Activated naive CD8-positive, alpha-beta T cell treated with anti-CD3 and anti-CD28 coated beads for 36 hours (primary cell): ENCODE measurements at places on chromosomes 4 and X. TPM values are rescaled to one million over a fixed set of nuclear protein-coding genes. Genes with fewer than 3 reads are reported as not detected.

The SORCS2 gene
- not detected for total RNA-seq

The CT83 gene
- not detected for total RNA-seq

The RBMXL3 gene
- not detected for total RNA-seq

- DNase-seq, result no peak
Measured at GRCh38 chr4:67918428-67918827, 34.6 kb upstream of the TMPRSS11D start.

DNA sequence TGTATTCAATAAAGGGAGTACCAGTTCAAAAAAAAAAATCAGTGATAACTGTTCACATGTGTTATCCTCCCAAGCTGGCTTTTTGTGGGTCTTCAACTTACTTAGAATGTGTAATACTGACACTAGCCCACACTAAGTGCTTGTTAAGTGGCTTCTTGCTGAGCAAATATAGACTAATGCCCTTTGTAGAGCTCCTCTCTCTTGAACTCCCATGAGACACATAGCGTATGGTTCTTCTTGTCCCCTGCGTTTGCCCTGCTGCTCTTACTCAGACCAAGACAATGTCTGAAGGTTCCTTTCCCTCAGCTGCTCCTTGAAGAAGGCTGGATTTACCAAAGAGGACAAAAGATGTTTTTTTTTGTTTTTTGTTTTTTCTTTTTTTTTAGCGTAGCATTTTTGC lies 110.9 kb downstream of the FRAS1 start:
- DNase-seq, result no peak

DNA sequence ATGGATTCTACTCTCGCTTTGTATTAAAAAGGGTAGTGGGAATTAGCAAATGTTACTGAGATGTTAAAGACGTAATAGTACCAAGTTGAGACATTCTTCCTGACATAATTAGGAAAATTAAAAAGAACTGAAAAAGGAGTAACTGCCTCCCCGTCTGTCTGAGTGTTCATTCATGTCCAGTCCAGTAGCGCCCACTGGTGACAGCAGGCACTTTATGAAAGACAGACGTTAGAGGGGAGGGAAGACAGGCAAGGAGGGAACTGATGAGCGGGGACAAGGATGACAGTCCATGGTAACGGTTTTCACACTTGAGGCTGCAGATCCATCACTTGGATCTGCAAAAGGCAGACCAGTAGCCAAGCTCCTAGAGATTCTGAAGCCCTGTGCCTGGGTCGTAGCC lies 326.7 kb downstream of the STK32B start:
- no peak for DNase-seq

- no peak for DNase-seq
Measured at GRCh38 chrX:107750263-107750662, 25.3 kb downstream of the TSC22D3 start.

- DNase-seq, result no peak
Measured at GRCh38 chr4:61827907-61828391, 627.8 kb downstream of the ADGRL3 start.

DNA sequence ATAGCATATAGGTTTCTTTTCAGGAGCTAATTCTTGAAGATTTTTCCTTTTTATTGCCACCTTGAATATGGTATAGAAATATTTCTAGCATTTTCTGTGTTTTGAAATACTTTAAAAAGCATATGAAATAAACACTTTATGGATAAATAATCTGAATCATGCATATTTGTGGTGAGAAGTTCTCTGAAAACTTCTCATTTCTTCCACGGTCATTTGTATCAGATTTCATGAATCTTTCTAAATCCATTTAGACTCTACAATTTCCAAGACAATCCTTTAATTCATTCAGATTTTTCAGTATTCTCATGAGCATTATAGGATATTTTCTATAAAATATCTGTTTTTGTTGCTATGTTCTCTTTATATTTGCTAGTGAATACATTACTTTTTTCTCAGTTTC lies 16.2 kb upstream of the CA5B start:
- no peak for DNase-seq

DNA sequence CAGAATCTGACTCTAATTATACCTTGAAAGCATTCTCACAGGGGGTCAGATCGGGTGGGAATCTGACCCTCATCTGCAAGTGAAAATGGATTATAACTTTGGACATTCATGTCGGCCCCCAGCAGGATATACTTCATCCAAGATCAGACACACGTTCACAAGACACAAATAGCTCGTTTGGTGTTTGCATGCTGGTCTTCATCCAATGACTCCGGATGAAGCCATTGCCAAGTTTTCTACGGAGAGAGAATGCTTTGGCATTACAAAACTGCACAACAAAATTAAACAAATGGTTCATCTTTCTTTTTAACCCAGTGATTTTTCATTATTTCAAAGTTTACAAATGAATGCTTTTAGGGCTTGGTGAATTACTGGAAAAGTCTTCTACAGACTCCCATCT lies 105.5 kb downstream of the MID1 start:
- DNase-seq, result no peak
